ENCODE measurements at places on chromosomes 5 and 9. TPM values are rescaled to one million over a fixed set of nuclear protein-coding genes. Genes with fewer than 3 reads are reported as not detected.

DNA sequence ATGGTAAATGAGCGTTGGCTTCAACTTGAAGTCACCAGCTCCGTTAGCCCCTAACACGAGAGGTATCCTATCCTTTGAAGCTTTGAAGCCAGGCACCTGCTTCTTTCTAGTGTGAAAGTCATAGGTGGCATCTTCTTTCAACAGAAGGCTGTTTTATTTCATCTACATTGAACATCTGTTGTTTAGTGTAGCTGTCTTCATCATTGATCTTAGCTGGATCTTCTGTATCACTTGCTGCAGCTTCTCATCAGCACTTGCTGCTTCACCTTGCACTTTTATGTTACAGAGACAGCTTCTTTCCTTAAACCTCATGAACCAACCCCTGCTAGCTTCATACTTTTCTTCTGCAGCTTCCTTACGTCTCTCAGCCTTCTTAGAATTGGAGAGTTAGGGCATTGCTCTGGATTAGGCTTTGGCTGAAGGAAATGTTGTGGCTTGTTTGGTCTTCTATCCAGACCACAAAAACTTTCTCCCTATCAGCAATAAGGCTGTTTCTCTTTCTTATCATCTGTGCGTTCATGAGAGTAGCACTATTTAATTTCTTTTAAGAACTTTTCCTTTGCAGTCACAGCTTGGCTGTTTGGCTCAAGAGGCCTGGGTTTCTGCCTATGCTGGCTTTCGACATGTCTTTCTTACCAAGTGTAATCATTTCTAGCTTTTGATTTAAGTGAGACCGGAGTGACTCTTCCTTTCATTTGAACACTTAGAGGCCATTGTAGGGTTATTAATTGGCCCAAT lies 47.2 kb downstream of the PCSK5 start:
- no peak for DNase-seq

DNA sequence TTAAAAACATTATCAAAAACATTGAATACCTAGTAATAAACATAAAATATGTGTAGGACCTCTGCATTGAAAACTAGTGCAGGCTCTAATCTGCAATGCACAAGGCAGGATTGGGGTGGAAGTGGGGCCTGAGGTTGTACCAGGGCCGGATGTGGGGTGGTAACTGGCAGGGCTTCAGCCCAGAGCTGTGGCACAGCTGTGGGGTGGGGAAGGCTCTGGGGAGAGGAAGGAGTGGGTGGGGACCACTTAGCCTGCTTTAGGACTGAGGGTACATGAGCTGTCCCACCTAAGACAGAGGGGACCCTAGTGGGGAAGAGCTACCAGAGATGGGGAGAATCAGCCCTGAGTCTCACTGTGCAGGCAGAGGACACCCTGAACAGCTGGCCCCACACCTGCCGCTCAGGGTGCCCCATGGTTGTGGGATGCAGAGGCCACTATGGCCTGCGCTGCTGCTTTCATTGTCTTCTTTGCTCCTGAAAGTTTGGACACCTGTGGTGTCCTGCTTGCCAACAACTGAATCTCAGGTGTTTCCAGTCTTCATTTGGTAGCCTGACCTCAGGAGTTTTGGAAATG lies 311.4 kb downstream of the TLE4 start:
- no peak for DNase-seq

- DNase-seq = peak; percentile 13
Measured at GRCh38 chr5:124102486-124102885, 590.5 kb downstream of the CSNK1G3 start.

DNA sequence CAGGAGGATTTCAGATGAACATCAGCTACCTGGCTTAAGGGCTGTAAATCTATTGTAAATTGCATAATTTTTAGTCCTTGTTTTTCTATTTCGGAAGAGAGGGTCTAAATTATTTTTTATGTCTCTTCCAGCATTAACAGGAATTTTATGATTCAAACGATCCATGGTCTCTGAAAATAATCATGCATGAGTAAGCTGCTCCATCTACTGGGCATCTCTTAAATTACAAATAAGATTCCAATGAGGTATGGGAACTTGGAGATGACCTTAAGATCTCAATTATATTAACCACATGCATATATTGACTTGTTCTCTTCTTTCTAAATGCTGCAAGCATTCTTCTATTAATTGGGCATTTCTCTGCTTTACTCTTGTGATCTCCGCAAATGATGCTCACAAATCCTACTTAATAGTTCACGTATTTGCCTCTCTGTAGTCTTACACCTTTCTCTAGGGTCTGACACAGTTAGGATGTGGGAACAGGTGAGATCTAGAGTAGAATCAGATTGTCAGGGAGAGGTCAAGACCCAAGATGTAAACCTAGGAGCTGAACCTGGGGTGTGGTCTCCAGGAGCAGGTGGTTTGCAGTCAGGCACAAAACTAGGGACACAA lies 86.9 kb downstream of the NUDT12 start:
- peak; percentile 73 for DNase-seq

DNA sequence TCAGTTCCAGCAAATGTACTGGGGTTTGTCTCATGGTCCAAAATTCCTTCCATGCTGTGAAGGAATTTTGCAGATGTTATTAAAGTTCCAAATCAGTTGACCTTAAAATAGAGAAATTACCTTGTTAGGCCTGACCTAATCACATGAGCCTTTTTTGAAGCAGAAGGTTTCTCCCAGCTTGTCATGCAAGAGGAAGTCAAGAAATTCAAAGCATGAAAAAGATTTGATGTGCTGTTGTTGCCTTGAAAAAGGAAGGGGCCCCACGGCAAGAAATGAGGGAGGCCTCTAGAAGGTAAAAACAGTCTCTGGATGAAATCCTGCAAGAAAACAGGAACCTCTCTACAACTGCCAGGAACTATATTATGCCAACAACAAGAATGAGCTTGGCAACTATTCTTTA lies 24.2 kb upstream of the HAPLN1 start:
- no peak for DNase-seq

GRCh38 chr9:134517069-134517680 lies 124.4 kb upstream of the COL5A1 start:
- no peak for DNase-seq

GRCh38 chr5:179342577-179342976 lies 2.7 kb downstream of the ADAMTS2 start:
- no peak for DNase-seq

- peak; percentile 27 for DNase-seq
Measured at GRCh38 chr9:27395484-27395921, 98.6 kb upstream of the EQTN start.

DNA sequence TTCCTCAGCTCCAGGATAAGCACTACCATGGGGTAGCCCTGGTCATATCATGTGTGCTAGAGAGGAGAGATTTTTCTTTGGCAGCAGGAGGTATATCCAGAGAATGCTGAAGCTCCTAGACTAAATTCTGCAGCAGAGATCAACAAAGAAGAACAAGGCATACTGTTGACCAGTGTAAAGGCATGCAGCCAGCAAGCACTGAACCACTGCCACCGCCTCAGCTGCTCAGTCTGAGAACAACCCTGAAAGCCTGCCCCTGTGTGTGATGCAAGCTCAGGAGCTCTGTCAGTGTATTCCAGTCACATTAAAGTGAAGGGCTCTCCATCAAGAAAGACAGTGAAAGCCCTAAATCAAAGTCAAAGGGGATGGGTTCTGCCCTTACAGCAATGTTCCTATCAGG lies 439.5 kb upstream of the CD180 start:
- no peak for DNase-seq

DNA sequence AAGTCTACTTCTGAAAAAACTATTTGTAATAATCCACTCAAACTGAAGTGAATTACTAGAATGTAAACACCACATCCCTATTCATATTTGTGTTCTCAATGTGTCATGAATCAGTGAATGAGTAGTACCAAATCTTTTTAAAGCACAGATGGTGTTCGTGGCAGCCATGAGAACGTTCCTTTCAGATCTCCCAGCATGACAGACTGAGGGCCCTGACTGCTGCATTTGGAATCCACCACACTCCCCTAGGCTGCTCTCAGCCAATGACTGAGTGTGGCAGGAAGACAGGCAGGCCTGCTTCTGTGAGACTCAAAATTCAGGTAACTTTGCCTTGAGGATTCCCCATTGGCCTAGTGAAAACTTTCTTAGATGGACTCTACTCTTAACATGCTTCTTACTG lies 10.9 kb upstream of the JMY start:
- no peak for DNase-seq

DNA sequence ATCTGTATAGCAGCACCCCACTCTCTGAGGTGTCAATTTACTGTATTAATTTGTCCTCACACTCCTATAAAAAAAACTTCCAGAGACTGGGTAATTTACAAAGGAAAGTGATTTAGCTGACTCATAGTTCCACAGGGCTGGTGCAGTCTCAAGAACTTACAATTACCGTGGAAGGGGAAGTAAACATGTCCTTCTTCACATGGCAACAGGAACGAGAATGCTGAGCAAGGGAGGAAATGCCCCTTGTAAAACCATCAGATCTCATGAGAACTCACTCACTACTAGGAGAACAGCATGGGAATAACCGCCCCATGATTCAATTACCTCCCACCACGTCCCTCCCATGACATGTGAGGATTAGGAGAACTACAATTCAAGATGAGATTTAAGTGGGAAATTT lies 602.6 kb downstream of the MTRR start:
- DNase-seq = peak; percentile 1

The CNTRL gene
- 22.0 TPM for total RNA-seq

The KCNV2 gene
- total RNA-seq = not detected

All from dermis blood vessel endothelial cell (primary cell).